ENCODE measurements at places on chromosomes 1 and 21.

GRCh38 chr1:205676597-205676996 is 3.7 kb downstream of the SLC45A3 start:
- DNase-seq = no peak

- no peak for DNase-seq
Measured at GRCh38 chr1:67850611-67851075, 17.4 kb upstream of the GNG12 start.

DNA sequence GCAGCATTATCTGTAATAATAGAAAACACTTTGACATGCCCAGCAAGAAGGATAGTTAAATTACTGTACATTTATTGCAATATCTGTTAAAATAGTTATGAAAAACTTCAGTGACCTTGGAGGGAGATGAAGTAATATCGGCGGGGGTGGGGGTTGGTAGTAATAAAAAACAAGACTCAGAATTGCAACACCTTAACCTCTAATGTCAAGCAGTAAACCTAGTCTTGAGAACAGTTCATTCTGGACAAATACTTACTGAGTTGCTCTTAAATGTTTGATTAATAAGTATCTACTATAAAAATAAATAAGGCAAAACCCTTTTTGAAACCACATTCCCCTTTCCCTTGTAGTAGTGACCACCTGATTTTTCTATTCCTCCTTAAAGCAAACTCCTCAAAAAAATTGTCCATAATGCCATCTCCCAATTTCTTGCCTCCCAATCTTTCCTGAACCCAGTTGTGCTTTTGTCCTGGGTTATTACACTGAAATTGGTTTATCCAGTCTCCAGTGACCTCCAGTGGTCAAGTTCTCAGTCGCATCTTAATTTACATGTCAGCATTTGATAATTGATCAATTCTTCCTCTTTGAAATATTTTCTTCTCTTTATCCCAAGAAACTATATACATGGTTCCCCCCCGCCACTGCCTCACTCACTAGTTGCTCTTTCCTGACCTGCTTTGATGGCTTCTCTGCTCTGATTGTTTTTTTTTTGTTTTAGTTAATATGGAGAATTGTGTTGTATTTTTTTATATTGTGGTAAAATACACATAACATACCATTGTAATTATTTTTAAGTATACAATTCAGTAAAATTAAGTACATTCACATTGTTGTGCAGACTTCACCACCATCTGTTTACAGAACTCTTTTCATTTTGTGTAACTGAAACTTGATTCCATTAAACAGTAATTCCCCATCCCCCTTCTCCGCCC is 36.8 kb downstream of the RAP1A start:
- DNase-seq = peak; percentile 24

DNA sequence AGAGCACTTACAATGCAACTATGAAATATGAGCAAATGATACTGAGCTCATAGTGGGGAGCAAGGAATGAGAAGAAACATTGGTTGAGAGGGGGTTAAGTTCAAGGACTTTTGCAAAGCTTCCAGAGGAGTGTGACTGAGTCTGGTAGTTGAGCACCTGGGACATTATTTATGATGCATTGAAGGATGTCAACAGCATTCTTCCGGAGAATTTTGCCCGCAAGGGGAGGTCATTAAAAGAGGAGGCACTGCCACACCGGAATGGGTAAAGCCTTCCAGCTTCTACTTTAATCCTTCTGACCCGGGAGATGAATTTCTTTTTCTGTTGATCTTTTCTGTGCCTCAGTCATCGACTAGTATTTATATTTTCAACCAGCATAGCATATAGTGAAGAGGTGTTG is 208.4 kb upstream of the CAMK1G start:
- DNase-seq = no peak

DNA sequence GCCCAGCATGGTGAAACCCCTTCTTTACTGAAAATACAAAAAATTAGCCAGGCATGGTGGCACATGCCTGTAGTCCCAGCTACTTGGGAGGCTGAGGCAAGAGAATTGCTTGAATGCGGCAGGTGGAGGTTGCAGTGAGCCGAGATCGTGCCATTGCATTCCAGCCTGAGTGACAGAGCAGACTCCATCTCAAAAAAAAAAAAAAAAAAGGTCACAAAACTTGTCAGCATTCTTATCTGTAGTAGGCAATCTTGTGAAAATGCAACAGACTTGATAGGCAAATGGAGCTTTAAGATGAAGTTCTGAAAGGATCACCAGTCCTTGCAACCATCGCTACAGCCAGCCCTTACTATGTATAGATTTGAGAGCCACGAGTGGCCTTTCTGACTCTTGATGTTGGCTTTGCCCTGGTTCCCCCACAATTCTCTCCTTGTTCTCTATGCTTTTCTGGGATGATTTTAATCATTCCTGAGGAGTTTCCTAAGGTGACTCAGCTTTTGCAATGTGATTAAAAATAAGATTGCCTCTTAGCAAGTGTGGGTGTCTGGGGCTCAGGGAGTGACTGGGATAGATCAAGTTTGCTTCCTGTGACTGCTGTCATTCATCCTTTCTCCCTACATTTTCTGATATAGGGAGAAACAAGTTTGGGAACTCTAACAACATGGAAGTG is 7.1 kb upstream of the MAP1LC3C start:
- no peak for DNase-seq

- DNase-seq = no peak
Measured at GRCh38 chr1:22030473-22030872, 22.0 kb upstream of the CDC42 start.

Data from activated CD4-positive, alpha-beta T cell treated with anti-CD3 and anti-CD28 coated beads, Interleukin-10, Interleukin-2, amounts not matched to agents 100 ng/mL and 50 ng/mL, durations not matched to agents 16 hours and 8 hours (primary cell).